Epithelial cell of alveolus of lung (primary cell): ENCODE measurements at places on chromosomes 4 and X. TPM values are rescaled to one million over a fixed set of nuclear protein-coding genes. Genes with fewer than 3 reads are reported as not detected.

CCNA2 gene
- total RNA-seq: 35.6 and 66.3 TPM in 2 replicates

BST1 gene
- 11.2 and 12.9 TPM in 2 replicates for total RNA-seq

GAGE1 gene
- total RNA-seq: not detected in 2 replicates

BMP3 gene
- total RNA-seq: 0.08 TPM in 1 of 2 replicates, not detected in the other

FAM47C gene
- not detected in 2 replicates for total RNA-seq

CCKAR gene
- total RNA-seq: not detected in 2 replicates

RBM47 gene
- total RNA-seq: 1.4 and 1.7 TPM in 2 replicates

MRFAP1 gene
- 225 and 267 TPM in 2 replicates for total RNA-seq

PDLIM3 gene
- 15.9 and 90.0 TPM in 2 replicates for total RNA-seq

CHRDL1 gene
- 0.13 TPM in 1 of 2 replicates, not detected in the other for total RNA-seq

FGFBP2 gene
- not detected in 2 replicates for total RNA-seq

ASB12 gene
- total RNA-seq: not detected in 2 replicates

OTUD6A gene
- total RNA-seq: not detected in 2 replicates

TMEM156 gene
- 3.8 and 30.8 TPM in 2 replicates for total RNA-seq

DCAF4L1 gene
- 0.13 and 0.16 TPM in 2 replicates for total RNA-seq

PLP2 gene
- total RNA-seq: 59.4 and 80.9 TPM in 2 replicates
